CD4-positive, alpha-beta T cell treated with Interleukin-2 at 100 ng/mL for 4 hours (primary cell): ENCODE measurements at places on chromosomes 7 and 10.

GRCh38 chr7:30797176-30798040 is 26.2 kb downstream of the MINDY4 start:
- no peak for DNase-seq

- no peak for DNase-seq
These were observed 113.8 kb upstream of the HPS1 start for GRCh38 chr10:98560565-98560964.

DNA sequence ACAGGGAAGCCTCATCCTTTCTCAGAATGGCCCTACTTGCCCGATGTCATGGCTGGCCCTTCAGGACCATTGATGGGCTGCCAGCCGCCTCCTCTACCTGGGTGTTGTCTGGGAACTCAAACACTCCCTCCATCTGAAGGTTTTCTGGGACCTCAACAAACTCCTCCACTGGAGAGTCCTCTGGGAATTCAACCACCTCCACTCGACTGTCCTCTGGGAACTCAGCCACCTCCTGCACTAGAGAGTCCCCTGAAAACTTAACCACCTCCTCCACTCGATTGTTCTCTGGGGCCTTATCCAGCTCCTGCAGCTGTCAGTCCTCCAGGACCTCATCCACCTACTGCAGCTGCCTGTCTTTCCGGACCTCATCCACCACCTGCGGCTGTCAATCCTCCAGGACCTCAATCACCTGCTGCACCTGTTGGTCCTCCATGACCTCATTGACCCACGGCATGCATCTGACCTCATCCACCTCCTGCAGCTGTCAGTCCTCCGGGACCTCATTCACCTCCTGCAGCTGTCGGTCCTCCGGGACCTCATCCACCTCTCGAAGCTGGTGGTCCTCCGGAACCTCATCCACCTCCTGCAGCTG is 37.1 kb downstream of the MAT1A start:
- no peak for DNase-seq

- no peak for DNase-seq
These were observed 53.9 kb downstream of the SHH start for GRCh38 chr7:155758348-155758747.
